NAMALWA (cell line): ENCODE measurements at places on chromosomes 1 and 21.

- peak; percentile 37 for DNase-seq
Observed at GRCh38 chr1:41365772-41366454, 4.7 kb downstream of the FOXO6 start.

- no peak for DNase-seq
Observed at GRCh38 chr21:46114963-46115362, 17.1 kb downstream of the COL6A2 start.

DNA sequence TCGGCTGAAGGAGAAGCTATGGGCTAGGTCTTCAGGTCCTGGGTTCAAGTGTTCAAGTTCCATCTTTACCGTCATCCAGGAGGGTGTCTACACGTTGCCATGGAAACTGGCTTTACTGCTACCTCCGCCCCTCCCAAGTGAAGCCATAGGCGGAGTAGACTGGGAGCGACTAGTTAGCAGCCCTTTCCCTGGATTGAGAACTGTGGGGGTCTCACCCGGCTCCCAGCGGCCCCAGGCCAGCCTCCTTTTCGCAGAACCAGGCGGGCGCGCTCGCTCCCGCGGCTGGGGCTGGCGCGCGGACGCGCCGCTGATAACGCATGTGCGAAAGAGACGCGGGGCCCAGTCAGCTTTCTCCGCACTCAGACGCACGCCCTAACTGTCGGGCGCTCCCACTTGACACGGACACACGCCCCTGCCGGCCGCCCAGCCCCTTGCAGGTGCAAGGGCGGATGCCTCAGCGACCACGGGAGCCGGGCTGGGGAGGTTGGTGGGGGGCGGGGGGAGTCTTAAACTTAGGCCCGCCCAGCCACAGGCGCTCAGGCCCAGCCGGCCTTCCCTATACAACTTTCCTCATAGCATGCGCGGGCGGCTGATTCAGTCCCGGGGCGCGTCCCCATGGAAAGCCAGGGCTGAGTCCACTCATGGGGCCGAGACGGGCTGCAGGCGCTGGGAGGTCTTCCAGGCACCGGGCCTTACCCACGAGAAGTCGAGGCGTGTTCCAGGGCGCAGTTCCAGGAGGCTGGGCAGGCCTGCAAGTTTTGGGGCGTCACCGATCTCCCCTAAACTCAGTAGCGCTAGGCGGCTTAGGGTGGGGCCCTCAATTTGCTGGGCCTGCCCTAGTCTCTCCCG is 7.4 kb downstream of the EFNA4 start:
- DNase-seq = peak; percentile 90

- DNase-seq = no peak
Observed at GRCh38 chr1:22607154-22607553, 29.3 kb upstream of the C1QA start.

- DNase-seq = no peak
Observed at GRCh38 chr1:88917321-88918025, 26.1 kb upstream of the GTF2B start.

- no peak for DNase-seq
Observed at GRCh38 chr1:69930396-69930795, 275.0 kb downstream of the LRRC40 start.

- no peak for DNase-seq
Observed at GRCh38 chr1:162954824-162955223, 93.8 kb upstream of the CCDC190 start.

GRCh38 chr1:107272321-107272720 is 131.5 kb downstream of the NTNG1 start:
- no peak for DNase-seq

- peak; percentile 23 for DNase-seq
Observed at GRCh38 chr1:23567629-23567995, 8.3 kb upstream of the ID3 start.

DNA sequence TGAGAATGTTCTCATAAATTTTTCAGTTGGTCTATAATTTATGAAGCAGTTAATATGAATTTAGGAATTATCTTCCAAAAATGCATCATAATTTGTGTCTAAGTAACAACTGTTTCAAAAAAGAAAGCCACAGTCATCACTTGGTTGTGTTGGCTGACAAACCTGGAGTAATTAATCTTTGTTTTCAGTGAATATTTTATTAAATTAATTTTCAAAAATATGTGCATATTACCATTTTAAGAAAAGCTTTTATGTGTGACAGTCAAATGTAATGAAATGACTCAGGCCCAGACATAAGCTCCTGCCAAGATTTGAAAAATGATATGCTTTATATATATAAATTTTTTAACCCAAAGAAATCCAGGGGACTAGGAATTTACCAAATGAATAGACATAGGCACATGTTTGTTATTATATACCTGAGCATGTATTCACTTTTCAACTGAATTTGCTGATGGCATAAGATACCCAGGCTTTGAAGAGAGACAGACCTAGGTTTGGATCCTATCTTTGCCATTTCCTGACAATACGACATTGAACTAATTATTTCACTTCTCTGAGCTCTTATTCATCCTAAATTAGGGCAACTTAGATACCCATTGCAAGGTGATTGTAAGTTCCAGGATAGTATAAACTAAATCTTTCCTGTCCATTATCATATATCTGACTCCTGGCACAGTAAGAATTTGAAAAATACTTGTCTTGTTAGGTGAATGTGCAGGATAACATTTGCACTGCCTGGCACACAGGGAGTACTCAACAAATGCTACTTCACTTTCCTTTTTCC is 729.5 kb upstream of the ADGRL2 start:
- no peak for DNase-seq

- no peak for DNase-seq
Observed at GRCh38 chr1:32068957-32069588, 3.7 kb upstream of the TMEM39B start.

DNA sequence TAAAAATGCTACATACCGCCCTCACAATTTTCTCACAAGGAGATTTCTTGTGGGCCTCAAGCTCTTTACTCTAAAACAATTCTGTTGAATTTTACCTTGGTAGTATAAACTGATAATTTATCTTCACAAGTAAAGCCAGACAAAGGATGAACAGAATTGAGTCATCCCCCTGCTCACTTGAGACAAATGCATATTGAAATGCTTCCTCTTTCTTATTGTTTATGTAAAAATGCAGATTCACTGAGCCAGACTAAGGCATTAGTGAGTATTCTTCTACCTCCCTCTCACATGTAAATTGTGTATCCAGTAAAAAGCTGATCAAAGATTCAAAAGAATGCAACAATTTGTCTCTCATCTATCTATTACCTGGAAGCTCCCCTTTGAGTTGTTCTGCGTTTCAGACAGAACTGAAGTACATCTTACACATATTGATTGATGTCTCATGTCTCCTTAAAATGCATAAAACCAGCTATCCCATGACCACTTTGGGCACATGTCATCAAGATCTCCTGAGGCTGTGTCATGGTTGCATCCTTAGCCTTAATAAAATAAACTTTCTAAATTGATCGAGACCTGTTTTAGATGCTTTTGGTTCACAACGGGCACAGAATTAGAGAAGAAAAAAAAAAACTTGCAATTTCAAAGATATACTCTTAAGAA is 743.1 kb upstream of the B3GALT2 start:
- no peak for DNase-seq
